HCT116 (cell line): ENCODE measurements at places on chromosomes 16 and 17.

- DNase-seq = no peak
These were observed 16.4 kb upstream of the HERPUD1 start for GRCh38 chr16:56915336-56916119.

DNA sequence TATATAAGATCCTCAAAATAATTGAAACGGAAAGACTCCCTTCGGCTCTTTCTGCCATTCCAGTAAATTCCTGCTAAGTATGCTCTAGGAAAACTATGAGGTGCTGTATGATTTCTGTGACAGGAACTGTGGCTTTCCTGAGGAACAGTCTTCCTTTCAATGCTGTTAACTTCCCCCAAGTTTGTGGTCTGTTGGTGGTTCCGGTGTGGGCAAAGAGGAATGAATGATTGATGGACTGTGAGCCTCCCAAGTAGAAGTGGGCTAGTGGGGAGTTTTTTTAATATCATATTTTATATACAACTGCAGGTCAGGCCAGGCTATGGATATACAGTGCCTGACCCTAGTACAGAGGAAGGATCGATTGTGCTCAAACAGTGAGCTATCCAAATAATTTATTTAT, 560.7 kb upstream of the RBFOX1 start:
- DNase-seq = no peak

DNA sequence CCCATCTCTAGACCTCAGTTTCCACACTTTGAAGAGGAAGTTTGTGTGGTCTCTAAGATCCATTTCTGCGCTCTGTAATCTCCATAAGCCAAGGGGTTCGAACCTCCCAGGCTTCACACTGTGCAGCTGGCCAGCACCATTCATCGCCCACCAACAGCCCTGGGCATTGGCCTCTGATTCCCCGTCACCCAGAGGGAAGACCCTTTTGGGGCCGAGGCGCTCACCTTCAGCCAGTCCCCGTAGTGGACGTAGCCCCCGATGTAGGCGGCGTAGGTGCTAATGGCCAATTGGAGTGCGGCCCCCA, 678 bp downstream of the TMEM101 start:
- no peak for DNase-seq

DNA sequence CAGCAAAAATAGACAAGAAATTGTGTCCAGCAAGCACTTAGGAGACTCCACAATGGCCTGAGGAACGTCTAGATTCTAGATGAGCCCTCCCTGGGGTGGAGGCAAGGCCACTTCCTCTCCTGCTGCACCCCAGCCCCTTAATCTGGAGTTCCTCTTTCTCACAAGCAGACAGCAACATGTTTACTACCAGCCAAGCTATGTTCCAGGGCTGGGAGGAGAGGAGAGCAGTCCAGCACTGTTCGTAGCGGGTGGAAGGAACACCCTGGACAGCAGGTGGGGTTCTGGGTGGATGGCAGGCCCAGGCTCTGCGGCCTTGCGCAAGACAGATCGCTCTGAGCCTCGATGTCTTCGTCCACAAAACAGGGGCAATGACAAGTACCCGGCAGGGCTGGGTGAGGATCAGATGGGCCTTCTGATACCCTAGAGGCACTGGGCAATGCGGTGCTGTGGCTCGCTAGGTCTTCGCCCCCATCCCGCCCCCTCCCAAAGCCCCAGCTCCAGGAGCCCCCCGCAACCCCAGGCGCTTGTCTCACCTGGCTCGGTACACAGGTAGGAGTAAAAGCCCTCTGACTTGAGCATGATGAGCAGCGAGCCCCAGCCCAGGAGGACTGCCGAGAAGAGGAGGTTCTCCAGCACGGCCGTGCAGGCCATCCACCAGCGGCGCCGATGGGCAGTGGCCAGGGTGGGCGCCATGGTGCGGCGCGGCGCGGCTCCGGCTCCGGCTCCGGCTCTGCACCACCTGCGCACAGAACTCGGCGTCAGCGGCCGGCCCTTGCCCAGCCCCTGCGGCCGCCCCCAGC, 1.3 kb downstream of the SLC43A2 start:
- DNase-seq = no peak

GRCh38 chr16:53068423-53068833, 13.6 kb downstream of the CHD9 start:
- DNase-seq = no peak

GRCh38 chr16:63613701-63614100, 1508.2 kb downstream of the CDH11 start:
- no peak for DNase-seq

DNA sequence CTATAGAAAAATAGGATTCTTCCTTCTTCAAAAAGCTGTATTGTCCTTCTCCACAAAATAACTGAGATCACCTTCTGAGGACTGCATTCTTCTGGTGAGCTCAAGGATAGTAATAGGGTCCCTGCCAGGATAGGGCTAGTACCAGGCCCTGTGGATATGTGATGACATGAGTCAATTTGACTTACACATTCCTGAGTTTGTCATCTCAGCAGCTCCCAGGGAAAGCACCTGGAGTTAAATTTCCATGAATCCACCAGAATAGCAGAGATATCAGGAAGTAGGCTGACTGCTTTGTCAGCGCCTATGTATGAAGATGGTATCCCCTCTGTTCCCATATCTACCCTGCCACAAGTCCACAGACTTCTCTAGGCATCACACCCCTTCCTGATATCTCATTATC, 225.8 kb downstream of the PMP22 start:
- no peak for DNase-seq

DNA sequence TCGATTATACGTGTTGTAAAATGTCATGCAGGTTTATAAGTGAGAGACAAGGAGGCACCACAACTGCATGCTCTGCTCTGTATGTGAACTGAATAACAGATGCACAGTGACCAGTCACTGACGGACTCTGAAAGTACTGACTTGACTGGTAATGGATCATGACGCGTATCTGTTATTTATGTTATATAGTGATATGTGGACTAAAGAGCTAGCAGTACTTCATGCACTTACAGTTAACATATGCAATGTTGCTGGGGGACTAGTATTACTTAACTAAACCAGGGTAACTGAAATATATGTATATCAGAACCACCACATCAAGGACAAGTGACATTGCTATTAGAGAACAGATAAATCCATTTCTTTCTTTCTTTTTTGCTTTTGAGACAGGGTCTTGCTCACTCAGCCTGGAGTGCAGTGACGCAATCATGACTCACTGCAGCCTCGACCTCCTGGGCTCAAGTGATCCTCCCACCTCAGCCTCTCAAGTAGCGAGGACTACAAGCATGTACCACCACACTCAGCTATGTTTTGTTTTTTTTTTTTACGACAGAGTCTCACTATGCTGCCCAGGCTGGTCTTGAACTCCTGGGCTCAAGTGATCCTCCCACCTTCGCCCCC, 17.2 kb downstream of the COIL start:
- DNase-seq = no peak

GRCh38 chr16:89600956-89601355, 12.5 kb upstream of the DPEP1 start:
- no peak for DNase-seq

- DNase-seq = no peak
These were observed 119.5 kb downstream of the AATF start for GRCh38 chr17:37068266-37068665.

DNA sequence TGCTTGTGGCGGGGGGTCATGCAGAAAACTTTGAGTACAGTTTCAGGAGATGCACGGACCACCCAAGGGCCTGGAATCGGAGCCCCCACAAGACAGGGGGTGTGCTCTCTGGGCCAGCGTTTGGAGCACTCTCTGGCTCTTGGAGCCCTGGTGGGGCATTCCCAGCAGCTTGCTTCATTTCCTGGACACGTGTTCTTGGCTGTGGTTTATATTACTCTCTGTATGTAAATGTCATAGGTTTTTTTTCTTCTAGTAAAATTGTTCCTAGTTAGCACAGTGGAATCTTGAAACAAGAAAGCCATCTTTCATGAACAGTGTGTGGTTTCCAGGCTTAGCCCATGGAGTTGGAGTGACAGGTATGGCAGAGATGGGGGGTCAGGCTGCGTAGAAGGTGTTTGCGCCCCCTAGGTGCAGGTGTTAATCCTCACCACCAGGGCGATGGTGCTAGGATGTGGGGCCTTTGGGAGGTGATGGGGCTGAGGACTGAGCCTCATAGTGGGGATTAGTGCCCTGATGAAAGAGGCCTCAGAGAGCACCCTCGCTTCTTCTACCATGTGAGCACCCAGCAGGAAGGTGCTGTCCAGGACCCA, 79.8 kb downstream of the JPH3 start:
- peak; percentile 10 for DNase-seq

DNA sequence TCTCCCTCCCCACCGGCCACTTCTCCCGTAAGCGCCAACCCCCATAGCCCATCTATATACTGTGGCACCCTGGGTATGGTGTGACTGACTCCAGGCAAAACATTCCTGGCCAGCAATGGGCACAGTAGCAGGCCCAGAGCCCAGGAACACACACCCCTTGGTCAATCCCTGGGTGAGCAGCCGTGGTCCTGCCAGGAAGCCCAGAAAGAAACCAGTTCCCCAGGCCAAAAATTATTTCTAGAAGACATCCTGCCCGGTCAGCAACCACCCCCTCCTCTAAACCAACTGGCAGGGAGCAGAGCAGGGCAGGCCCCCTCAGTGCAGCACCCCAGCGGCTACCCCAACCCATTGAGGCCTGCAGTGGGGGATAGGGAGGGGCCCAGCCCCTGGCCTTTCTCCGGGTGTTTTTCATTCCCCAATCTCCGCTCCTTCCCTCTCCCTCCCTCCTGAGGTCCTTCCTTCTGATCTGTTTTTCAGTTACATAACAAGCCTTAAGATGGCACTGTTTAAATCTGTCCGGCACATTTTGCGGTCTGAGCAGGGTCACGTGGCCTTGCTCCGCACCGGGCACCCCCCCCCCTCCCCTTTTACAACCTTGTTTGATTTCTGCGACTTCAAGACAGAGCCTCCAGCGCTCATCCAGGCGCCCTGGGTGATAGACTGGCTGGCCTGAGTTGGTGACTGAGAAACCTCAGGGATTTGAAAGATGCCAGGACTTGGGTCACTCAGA, 2.0 kb downstream of the NPTX1 start:
- peak; percentile 58 for DNase-seq
